ENCODE measurements at places on chromosomes 13 and 19.
A peak's percentile ranks its signal among the peaks of the same experiment; 100 is the strongest.

DNA sequence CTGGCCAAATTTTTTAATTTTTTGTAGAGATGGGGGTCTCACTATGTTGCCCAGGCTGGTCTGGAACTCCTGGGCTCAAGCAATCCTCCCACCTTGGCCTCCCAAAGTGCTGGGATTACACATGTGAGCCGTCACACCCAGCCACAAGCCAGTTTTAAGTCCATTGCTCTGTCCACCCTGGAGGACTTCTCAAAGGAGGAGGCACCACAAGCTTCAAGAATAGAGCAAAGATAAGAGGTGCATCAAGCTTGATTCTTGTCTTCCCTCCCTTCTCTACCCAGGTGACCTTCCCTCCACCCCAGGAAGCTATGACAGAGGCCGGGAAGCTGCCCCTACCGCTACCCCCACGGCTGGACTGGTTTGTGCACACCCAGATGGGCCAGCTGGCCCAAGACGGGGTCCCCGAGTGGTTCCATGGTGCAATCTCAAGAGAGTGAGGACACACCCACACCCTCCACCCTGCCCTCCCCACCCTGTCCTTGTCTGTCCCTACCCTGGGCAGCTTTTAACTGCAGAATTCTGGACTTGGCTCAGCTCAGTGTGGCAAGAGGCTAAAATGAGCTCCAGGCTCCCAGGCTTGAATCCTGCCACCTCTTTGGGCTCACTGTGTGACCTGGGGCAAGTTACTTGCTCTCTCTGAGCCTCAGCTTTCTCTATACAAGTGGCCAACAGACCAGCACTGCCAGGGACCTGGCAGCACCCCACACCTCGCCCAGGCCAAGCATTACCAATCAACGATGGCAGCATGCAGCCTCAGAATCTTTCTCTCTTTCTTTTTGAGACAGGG is 5.2 kb downstream of the HSH2D start:
- no peak for DNase-seq

GRCh38 chr19:12789904-12790619 is 1.2 kb upstream of the JUNB start:
- DNase-seq: peak; percentile 99

DNA sequence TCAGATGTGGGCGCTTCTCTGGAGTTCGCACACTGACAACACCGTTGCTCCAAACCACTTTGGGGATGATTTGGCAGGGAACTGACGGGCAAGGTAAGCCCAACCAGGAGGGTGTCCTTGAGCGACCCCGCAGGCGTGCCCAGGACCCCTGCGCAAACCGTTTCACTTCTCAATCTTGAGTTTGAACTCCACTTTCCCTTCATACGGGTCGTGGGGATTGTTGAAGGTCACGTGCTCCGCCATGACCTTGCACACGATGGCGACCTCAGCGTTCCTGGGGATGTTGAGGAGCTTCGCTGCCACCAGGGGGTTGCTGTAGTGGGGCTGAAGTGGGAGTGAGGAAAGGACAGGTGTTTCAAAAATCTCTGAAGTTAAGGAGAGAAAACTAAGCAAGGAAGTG is 8.8 kb downstream of the ATP4B start:
- no peak for DNase-seq

DNA sequence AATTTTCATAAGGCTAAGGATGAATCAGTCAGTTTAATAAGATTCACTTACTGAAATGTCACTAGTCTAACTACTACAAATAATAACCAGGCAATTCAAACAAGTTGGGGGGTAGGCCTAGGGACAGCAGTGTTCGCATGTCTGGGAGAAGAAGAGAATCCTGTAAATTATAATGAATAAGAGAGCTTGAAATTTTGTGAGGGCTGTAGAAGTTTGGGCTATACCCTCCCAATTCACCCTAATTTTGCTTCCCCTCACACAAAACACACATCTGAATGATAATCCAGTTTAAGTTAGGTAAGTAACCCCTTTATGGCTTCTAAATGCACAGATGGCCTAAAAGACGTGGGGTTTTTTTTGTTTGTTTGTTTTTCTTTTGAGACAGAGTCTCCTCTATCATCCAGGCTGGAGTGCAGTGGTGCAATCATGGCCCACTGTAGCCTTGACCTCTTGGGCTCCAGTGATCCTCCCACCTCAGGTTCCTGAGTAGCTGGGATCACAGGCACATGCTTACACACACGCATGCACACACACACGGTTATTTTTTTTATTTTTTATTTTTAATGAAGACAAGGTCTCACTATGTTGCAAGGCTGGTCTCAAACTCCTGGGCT is 69.9 kb downstream of the TBC1D4 start:
- DNase-seq: no peak

- no peak for DNase-seq
Measured at GRCh38 chr13:59458908-59459579, 704.7 kb downstream of the DIAPH3 start.
